ENCODE measurements at places on chromosomes 16 and 17. TPM values are rescaled to one million over a fixed set of nuclear protein-coding genes. Genes with fewer than 3 reads are reported as not detected.

DNA sequence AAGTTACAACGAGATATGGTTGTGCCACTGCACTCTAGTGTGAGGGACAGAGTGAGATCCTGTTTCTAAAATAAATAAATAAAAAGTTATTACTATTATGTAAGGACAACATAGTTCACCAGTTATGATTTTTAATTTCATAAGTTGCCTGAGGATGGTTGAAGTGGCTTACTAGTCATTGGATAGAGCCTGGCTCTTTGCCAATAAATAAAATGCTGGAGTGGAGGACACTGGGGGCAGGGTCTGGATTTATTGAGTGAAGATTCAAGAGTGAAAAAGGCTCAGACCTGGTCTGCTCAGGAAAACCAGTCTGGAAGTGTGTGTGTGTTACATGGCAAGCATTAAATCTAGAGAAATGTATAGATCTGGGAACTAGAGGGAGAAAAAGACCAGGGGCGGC, 2.1 kb downstream of the STARD3 start:
- no peak overlapping the region for H3K4me3 ChIP-seq
- no peak overlapping the region for H3K27ac ChIP-seq
- no peaks in the 10 kb centered on the region for H3K36me3 ChIP-seq
- DNase-seq = no peak
- no peaks in the 10 kb centered on the region for H3K27me3 ChIP-seq

DNA sequence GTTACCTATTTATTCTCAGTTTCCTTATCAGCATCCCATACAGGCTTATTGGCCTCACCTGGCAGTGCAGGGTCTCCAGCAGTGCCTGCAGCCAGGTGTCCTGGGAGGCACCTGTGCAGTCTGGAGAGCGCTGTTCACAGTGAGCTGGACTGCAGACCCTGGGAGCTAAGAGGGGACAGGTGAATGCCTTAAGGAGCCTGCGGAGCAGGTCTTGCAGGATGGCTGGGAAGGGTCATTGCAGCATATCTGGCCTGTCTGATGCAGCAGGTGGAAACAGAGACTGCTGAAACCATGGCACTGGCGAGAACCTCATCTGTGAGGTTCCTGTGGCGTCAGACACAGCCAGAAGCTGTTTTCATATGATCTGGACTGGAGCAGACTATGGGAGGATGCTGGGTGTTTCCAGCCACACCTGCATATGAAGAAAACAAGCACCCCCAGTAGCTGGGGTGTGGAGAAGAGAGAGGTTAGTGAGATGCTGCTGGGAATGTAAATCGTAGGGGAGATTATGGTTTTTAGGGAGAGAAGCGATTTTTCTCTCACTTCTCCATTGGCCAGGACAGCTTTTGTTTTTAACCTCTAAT, 77.0 kb downstream of the NTN1 start:
- H3K27me3 ChIP-seq = no peaks in the 10 kb centered on the region
- DNase-seq = no peak

- H3K36me3 ChIP-seq = peaks cover 29% of the 10 kb centered on the region
- H3K4me1 ChIP-seq = peaks cover 6% of the 10 kb centered on the region
- no peaks in the 10 kb centered on the region for H3K27me3 ChIP-seq
- no peak overlapping the region for H3K4me3 ChIP-seq
- DNase-seq = no peak
- H3K27ac ChIP-seq = no peak overlapping the region
These were observed 40.5 kb upstream of the CLEC18B start for GRCh38 chr16:74461826-74462225.

Gene KRTAP4-6
- total RNA-seq = not detected

GRCh38 chr17:30922235-30923030, 688 bp downstream of the ADAP2 start:
- H3K4me1 ChIP-seq = peaks cover 19% of the 10 kb centered on the region
- no peak for DNase-seq
- no peak overlapping the region for H3K27ac ChIP-seq
- peaks cover 20% of the 10 kb centered on the region for H3K27me3 ChIP-seq
- peak overlapping the region; percentile 20 for H3K4me3 ChIP-seq

GRCh38 chr16:17286443-17286842, 184.3 kb downstream of the XYLT1 start:
- no peaks in the 10 kb centered on the region for H3K4me1 ChIP-seq
- H3K27me3 ChIP-seq = no peaks in the 10 kb centered on the region
- H3K4me3 ChIP-seq = no peak overlapping the region
- no peak for DNase-seq
- H3K36me3 ChIP-seq = no peaks in the 10 kb centered on the region

Gene VPS25
- 47.1 TPM for total RNA-seq

Gene SPNS2
- total RNA-seq = 77.3 TPM

- no peaks in the 10 kb centered on the region for H3K27me3 ChIP-seq
- H3K27ac ChIP-seq = no peak overlapping the region
- DNase-seq = no peak
- H3K4me1 ChIP-seq = no peaks in the 10 kb centered on the region
- no peak overlapping the region for H3K4me3 ChIP-seq
These were observed 284.1 kb upstream of the CDH5 start for GRCh38 chr16:66082424-66082823.
